ENCODE measurements at places on chromosomes 2 and 18.

DNA sequence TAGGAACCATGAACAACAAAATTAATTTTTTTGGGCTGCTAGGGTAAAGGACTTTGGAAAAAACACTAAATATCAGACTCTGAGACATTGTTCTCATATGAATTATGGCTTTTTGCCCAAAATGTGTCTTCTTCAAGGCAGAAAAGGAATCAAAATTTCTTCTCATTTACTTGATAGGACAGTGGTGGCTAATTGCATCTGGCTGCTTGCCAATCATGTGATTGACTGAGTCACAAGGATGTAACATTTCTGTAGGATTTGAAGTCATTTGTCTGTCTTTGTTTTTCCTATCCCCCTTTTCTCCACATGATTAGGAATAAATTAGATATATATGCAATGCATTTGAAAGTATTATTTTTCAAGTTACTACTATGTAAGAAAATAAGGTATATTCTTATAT, 130.2 kb downstream of the SLC4A10 start:
- DNase-seq = no peak

GRCh38 chr2:133360190-133360589, 208.1 kb downstream of the NCKAP5 start:
- no peak for DNase-seq

- DNase-seq = no peak
Observed at GRCh38 chr2:12514631-12515437, 201.9 kb upstream of the TRIB2 start.

DNA sequence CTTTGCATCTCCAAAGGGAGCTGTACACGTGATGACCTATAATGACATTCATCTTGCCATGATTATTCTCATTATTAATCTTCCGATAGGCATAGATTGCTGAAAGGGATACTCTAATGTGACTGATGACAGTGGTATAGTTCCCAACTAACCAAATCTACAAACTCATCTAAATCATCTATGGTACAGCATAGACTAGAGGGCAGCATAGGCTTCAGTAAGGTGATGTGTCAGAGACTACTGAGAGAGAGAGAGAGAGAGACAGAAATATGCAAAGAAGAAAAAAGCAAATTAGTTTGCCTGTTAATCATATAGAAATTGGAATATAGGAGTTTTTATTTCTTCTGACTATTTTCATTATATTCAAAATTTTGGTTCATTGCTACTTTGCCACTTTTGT, 89.3 kb downstream of the CSRNP3 start:
- no peak for DNase-seq

GRCh38 chr2:30237966-30238800, 6.8 kb downstream of the LBH start:
- DNase-seq = no peak

- DNase-seq = peak; percentile 4
Observed at GRCh38 chr2:119292226-119292625, 68.6 kb downstream of the STEAP3 start.

DNA sequence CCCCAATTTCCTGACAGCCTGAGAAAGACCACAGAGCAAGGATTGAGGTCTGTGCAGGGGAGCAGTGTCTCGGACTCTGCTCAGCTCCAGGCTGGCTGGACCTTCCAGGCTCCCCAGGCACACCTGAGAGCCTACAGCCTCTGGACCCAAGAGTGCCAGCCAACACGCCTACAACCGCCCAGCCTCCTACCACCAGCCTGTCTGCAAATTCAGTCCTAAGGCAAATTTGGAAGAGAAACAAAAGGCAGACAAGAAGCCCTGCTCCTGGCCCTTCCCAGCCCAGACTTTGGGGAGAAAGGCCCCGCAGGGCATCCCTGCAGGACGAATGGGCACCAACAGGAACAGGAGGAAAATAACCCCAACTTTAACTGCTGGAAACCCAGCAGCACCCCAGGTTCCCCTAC, 1.9 kb downstream of the HS6ST1 start:
- no peak for DNase-seq

DNA sequence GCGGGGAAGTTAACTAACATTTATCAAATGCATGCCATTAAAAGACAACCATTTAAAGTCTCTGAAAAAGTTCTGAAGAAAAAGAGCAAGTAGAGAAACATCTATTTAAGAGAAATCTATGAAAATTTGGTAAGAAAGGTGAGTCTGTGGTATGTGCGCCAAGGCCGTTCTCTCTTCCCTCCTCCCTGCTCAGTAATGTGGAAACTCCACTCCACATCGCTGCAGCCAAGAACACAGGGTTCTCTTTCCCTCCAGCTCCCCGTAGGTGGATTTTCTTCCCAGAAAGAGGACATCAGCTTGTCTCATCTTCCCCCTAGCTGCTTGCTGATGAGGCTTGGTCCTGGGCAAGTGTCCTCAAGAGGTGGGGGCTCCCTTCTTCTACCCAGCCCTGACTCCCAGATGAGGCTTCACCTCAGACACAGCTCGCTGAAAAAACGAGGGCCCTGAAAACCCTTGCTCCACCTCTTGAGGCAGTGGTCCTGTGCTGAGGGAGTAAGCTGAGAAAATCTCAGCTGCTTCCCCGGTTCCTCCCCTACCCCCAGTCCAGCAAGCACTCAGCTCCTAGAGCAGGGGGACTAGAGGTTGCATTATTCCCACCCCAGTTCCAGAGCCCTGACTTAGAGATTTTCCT, 45.8 kb upstream of the PTPRM start:
- DNase-seq = no peak

- DNase-seq = no peak
Observed at GRCh38 chr2:72081451-72081850, 66.2 kb downstream of the CYP26B1 start.

DNA sequence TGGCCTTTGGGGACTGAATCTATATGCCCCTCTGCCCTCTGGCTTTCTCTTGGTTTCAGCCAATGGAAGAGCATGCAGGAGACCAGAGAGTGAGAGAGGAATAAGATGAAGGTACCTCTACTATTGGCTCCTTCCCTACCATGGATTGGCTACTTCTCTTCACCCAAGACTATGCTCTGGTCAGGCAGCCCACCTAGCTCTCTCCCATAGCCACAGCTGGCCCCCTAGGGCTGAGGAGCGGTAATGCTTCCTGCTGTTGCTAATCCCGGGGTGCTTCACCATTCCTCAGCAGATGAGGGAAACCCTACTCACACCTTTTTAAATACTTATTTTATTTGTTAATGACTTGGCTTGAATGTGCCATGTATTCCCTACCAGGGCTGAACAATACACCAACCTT, 142.4 kb downstream of the MREG start:
- no peak for DNase-seq

GRCh38 chr2:25229279-25230197, 61.2 kb upstream of the POMC start:
- DNase-seq = no peak

DNA sequence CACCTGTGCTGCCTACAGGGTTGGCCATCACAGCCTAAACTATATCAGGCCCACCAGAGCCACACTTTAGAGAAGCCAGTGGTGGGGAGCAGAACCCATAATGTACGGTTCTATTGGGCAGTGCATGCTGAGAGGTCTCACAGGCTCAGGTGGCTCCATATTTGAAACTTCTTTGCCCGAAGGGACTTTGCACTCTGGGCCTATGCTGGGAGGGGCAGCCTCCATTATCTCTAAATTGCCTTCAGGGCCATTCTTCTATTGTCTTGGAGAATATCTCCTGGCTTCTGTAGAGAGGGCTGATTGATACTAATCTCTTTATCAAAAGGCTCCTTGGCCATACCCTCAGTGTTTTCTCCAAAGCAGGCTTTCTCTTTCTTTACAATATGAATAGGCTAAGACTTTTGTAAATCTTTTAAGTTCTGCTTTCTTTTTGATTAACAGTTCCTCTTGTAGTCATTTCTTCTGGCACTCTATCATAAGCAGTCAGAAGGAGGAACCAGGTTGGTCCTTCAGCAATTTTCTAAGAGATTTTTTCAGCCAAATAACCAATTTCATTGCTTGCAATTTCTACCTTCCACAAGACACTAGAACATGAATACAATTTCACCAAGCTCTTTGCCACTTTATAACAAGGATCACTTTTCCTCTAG, 44.5 kb downstream of the RPE start:
- DNase-seq = no peak

GRCh38 chr18:79381811-79382311, 13.9 kb upstream of the NFATC1 start:
- DNase-seq = no peak

GRCh38 chr2:3430740-3431490, 51.4 kb downstream of the TRAPPC12 start:
- no peak for DNase-seq

DNA sequence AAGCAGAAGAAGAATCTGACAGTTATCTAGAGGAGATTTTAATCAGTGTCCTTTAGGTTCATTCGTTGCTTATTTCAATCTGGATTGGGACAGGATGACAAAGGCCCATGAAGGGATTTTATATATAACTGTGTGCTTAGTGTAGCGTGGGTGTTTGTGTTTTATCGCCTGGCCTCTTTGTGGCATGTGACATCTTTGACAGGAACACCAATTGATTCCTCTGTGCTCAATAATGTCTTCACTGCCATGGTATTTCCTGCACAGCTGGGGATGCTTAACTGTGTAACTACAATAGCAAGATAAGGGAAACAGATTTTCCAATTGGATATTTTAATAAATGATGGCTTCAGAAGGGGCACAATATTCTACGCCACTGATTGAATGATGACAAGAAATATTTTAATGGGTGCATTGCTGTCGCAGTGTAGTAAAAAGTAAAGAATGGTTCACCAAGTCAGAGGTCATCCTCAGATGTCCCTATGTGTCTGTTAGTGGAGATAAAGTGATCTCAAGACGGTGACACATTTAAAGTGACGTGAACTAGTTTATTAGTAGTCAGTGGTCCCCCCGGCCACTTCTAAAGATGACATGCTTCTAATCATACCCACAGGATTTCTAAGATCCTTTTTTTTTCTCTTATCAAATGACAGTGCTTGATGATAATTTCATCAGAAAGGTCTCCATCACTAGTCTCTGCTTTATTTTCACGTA, 160.4 kb downstream of the AGAP1 start:
- no peak for DNase-seq

GRCh38 chr2:53403792-53404413, 363.7 kb upstream of the CHAC2 start:
- no peak for DNase-seq

DNA sequence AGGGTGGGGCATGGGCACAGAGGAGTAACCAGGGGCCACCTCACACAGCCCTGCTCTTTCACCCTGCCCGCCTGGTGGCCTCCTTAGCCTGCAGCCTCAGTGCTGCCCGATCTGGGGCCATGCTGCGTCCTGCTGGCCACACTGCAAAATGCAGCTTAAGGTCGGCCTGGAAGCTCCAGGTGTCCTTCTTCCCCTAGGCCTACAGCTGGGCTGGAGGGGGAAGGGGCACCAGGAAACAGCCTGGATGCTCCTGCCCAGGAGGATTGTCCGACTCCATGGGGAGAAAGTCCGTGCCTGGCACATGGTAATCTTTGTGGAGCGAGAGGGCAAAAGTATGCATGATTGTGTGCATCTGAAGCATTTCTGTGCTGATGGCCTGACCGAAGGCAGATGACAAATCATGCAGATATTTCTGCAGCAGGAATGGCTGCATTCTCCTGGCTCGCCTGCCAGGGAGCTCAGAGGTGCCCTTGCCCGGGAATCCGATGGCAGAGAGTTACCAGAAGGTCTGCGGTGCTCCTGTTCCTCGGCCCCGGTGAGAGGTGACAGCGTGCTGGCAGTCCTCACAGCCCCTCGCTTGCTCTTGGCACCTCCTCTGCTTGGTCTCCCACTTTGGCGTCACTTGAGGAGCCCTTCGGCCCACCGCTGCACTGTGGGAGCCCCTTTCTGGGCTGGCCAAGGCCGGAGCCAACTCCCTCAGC, 12.8 kb upstream of the ALPP start:
- peak; percentile 67 for DNase-seq

DNA sequence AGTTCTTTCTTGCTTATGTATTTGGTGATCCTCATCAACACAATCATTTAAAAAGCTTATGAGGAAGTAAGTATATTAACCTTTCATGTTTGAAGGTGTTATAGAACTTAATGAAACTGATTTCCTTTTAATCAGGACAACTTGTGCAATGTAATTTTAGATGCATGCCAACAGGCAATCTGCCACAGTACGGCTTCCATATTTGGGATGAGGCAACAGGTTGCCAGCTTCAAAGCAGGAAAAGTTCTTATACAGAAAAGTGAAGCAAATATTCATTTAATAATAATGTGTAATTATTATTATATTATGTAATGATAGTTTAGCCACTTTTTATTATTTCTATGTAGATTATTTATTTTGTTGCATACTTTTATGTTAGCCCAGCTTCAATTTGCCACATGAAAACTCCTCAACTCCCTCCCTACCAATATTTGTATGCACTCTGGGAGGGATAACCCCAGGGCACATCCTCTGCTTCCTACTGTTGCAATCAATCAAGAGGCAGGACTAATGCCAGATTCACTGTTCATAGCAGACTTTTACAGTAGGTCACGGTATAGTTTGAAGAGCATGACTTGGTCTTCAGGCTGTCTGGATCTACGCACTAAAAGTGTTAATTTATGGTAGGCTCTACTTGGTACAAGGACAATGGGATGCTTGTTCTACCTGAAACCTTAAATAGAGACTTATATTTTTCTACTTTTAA, 277.2 kb downstream of the AGPS start:
- DNase-seq = no peak

DNA sequence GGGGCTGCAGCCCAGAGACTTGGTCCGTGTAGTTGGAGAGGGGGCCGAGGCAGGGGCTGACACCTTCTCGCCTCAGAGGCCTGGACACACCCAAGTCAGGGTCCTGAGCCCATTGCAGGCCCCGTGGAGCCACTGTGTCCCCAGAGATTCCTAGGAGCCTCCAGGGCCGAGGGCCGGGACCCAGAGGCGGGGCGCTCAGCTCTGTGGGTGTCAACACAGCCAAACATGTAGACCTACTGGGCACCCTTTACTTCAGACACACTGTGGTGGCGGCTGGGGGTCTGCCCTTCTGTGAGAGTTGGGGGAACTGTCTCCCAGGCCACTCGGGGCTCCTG, 459 bp upstream of the ESPNL start:
- no peak for DNase-seq

DNA sequence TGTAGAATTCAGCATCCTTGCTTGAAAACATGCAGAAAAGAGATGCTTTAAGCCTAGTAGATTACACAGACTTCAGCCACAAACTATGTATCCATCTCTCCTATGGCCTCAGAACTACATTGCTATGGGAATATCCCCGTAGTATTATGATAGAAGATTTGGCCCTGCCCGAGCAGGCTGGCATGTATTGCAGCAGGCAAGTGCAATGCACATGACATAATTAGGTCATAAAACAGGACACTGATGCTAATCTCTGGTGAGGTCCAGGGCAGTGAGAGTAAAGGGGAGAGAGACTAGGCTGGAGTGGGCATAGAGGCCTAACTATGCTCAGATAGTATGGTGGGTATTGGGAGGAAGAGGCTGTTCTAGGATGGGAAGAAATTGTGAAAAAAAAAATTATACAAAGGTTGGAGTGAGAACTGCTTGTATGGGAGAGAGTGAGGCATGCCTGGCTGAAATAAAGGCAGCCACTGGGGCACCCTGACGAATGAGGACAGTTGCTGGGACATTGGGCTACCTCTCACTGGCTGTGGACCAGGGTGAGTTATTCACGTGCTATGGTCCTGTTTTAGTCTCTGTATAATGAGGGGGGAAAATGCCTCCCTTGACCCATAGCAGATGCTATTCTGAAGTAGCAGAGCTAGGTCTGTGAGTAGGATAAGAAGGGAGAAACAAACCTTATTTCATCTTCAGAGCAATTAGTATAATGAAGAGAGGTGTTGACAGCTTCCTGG, 1.6 kb upstream of the PLA2R1 start:
- DNase-seq = no peak
